ENCODE measurements at places on chromosomes 4 and X.

GRCh38 chr4:150082241-150082640 lies 4.0 kb downstream of the DCLK2 start:
- no peak for DNase-seq

DNA sequence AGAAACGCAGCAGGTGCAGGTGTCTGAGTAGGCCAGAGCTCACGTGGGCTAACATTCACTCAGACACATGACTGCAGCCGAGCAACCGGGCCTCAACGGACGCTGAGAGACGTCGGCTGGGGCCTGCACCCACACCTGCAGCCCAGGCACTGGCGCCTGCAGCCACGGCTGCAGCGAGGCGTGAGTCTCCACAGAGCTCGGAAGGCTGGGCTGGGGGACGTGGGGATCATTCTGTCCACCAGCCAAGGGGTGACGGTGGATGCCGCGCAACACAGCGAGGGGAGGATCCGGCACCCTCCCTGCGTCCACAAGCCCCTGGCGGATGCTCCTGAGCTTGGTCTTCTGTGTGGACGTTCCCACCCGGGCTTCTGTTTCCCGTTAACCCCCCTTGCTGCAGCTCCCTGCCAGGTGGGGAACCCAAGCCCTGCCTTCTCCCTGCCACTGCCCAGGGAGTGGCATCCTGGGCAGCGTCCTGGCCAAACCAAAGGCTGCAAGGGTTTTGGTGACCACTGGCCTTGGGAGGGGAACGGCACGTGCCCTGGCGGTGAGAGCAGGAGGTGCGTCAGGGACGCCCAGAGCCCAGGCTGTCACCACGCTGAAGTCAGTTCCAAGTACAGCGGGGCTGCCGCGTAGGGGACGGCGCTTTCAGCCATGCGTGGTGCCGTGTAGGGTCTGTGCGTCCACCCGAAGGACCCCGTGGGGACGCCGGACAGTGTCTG lies 16.3 kb downstream of the PPP2R3B start:
- DNase-seq: no peak

- DNase-seq: no peak
These were observed 222.1 kb downstream of the TACR3 start for GRCh38 chr4:103497692-103498091.

DNA sequence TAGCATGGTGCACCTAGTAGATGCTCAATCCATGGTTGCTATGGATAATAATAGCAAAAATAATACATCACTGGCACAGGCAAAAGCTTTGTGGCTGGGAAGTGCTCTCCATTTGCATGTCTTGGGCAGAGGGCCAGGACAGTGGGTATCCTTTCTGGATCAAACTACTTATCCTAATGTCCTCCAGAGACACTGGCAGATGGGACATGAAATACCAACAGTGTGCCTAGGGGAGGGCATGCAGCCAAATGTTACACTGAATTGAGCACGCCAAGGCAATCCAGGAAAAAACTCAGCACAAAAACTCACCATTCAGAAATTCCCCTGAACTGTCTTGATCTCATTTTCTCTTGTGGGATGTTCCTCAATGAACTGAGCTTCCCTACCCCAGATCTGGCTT lies 98.6 kb upstream of the SCML1 start:
- DNase-seq: no peak

DNA sequence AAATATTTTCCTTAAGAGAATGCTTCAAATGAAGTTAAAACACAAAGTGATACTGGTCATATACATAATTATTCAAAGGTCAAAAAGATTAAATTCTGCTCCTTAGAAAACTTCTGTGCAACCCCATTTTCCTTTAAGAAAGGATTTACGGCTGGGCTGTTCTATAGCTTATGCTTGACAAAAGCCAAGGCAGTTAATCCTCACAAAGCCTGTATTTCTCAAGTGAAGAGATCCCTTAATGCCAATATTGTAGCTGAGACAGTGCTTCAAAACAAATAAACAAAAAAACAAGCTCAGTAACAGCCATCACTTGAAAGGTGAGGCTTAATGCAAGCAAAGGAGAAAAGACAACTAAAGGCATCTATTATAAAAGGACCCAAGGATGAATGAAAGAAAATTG lies 42.5 kb downstream of the BTC start:
- no peak for DNase-seq

- DNase-seq: no peak
These were observed 286.6 kb downstream of the PPP1R2C start for GRCh38 chrX:42491137-42491907.

GRCh38 chr4:138494931-138495330 lies 252.8 kb upstream of the SLC7A11 start:
- DNase-seq: no peak
